ENCODE measurements at places on chromosomes 16 and 17.
A peak's percentile ranks its signal among the peaks of the same experiment; 100 is the strongest.

GRCh38 chr16:322476-323143, 29.9 kb downstream of the AXIN1 start:
- no peak for DNase-seq

- no peak for DNase-seq
Measured at GRCh38 chr17:28853295-28853694, 1.5 kb upstream of the ERAL1 start.

DNA sequence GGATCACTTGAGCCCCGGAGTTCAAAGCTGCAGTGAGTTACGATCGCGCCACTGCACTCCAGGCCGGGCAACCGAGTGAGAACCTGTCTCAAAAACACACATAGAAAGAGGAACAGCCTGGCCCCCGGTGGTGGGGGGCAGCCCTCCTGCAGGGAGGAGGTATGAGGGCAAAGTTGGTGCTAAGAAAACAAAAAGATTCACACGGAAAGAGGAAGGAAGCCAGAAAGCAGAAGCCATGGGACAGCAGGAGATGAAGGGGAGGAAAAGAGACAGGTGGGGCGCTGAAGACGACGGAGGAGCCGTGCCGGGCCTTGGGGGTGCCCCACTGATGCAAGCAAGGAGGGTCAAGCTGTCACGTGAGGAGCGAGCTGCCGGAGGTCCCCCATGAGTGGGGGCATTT, 8.2 kb upstream of the C16orf74 start:
- DNase-seq = peak; percentile 11

GRCh38 chr16:23064639-23065038, 84.6 kb downstream of the USP31 start:
- DNase-seq = peak; percentile 78

DNA sequence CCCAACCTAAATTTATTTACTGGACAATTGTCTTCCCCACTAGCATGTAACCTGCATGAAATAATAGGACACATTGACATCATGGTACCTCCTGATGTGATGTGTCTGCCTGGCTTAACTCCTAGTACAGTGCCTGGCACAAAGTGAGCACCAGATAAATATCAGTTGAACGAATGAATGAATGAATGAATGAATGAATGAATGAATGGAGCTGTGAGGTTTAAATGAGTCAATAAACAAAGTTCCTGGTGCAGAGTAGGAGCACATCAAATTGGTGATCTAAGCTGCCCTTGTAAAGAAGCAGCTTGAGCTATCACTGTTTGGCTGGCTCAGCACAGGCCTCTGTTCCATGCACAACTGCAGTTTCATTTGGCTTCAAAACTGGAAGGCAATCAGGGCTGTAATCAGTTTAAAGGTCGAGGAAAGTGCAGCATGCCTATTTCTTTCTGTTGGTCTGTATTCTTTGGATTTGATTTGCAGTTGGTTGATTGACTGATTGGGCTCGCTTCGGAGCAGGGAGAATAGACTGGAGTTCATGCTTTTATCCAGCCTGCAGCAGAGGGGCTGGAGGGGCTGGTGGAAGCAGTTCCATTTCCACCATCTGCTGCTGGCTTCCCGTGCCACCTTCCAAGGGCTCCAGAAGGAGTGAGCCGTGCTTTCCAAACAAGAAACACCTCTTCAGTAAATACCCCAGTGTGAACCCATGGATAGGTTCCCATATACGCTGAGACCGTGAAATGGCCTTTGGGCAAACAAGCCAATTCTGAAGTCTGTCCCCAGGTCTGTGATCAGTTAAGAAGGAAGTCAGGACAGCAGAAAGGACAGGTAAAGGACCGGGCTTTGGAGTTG, 54.6 kb downstream of the GPRC5B start:
- no peak for DNase-seq

DNA sequence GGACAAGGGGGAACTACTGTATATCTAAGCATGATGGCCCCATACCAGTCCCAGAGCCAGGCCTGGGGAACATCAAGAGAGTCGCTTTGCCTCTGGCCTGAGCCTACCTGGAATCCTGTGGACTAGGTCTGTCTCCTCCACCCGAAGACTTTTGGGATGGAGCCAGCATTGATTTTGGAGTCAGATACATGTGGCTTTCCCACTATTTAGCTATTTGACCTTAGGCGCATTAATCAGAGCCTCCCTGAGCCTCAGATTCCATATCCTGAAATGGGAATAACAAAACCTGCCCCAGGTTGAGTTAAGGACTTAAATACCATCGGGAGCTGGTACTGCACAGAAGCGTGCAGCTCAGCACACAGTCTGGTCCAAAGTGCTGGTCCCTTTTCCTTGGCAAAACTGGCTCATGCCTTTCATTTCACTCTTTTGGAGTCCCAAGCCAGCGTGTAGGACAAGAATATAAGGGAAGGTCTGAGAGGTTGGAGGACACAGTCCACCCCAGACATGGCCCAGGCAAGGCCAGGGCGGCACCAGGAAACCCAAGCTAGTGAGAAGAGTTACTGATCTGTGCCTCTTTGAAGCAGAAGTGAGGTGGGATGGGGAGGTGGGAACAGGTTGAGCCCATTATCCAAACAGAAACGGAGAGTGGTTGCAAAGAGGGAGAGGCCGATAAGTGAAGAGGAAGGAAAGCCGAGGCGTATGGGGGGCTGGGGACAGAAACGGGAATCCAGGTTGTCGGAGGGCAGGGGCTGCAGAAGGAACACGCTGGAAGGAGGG, 986 bp downstream of the FA2H start:
- DNase-seq = no peak

DNA sequence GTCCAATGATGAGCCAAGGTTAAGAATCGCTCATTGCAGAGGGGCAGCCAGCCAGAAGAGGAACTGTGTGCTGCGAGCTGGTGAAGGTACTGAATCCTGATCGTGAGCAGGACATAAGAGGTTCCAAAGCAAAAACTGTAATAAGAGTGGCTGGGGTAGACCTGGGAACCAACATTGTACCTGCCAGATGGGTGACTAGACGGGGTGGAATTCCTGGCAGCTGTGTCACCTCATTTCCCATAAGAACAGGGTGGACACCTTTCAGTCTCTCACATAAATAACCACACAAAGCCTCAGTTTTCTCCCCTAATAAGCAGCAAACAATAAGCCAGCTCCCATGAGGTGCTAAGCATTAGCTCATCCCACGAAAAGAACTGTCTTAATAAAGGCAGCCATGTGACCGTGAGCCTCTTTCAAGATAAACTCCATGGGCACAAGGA, 290.3 kb downstream of the SOX9 start:
- DNase-seq = no peak

DNA sequence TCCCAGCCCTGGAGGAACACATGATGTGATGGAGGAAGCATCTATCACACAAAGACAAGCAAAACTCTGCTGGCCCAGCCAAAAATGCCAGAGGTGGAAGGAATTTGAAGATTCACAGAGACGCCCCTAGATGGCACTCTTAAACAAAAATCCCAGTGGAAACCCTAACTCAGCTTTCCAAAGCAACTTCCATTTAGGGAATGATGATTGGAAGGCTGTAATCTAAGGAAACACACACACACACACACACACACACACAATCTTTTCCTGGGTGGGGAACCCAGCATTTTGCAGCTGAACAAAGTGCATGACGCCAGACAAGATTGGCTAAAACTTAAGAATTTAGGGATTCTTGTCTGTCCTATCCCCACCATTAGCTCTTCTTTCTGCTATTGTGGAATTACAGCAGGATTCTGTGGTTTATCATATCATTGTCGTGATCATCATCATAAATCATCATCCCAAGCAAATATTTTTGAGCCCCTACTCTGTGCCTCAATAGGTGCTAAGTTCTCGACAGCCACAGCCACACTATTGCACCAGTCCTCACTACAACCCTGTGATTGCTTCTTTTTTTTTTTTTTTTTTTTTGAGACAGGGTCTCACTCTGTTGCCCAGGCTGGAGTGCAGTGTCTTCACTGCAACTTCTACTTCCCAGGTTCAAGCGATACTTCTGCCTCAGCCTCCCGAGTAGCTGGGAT, 1.6 kb upstream of the LDAF1 start:
- peak; percentile 26 for DNase-seq

GRCh38 chr17:68053231-68054013, 17.9 kb downstream of the KPNA2 start:
- peak; percentile 9 for DNase-seq

GRCh38 chr16:53297477-53297876, 136.8 kb upstream of the RBL2 start:
- DNase-seq = no peak

GRCh38 chr17:82283208-82283749, 9.8 kb upstream of the CSNK1D start:
- DNase-seq = peak; percentile 61

DNA sequence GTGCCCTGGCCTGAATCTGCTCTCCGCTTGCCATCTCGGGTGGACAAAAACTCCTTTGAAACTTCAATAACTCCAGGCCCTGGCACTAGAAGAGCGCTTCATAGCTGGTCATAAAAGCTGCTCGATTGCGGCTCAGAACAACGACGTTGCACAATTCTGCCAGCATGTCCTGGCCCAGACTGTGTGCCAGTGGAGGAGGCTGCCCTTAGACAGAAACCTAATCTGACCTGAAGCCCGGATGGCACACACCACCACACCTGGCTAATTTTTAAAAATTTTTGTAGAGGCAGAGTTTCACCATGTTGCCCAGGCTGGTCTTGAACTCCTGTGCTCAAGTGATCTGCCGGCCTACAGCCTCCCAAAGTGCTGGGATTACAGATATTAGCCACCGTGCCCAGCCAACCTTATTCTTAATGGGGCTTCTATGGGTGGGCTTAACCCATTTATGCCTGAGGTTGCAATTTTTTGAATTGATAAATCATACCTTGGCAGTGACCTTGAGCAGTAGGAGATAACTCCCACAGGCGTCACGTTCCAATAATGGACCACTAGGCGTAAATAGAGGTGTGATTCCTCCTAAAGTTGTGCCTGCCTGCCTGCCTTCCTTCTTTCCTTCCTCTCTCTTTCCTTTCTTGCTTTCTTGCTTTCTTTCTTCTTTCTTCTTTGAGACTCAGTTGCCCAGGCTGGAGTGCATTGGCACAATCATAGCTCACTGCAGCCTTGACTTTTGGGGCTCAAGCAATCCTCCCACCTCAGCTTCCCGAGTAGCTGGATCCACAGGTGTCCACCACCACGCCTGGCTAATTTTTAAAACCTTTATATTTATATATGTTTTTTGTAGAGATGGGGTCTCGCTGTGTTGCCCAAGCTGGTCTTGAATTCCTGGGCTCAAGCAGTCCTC, 1.1 kb upstream of the PPL start:
- no peak for DNase-seq
